ENCODE measurements at places on chromosomes 7 and 10.

GRCh38 chr7:34760271-34760670 is 102.3 kb downstream of the NPSR1 start:
- no peak for DNase-seq

DNA sequence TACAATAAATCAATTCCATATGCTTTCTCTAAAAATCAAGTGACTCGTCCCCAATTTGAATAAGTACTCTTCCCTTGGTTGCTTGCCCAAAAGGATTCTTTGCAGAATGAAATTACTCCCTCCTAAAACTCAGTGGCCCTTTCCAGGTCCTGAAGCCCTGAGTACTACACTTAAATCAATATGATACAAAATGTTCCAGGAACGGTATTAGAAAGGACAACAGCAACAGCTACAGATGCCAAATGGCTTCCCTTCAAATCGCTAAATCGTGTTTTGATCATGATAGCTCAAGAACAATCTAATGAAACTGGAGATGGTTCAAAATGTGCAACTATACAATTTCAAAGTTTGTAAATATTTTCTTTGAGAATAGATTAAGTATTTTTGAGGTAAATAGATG is 59.4 kb downstream of the TPK1 start:
- no peak for DNase-seq

GRCh38 chr10:77068272-77068671 is 569.3 kb downstream of the KCNMA1 start:
- no peak for DNase-seq

- no peak for DNase-seq
Measured at GRCh38 chr10:97598407-97599271, 9.1 kb downstream of the C10orf62 start.

DNA sequence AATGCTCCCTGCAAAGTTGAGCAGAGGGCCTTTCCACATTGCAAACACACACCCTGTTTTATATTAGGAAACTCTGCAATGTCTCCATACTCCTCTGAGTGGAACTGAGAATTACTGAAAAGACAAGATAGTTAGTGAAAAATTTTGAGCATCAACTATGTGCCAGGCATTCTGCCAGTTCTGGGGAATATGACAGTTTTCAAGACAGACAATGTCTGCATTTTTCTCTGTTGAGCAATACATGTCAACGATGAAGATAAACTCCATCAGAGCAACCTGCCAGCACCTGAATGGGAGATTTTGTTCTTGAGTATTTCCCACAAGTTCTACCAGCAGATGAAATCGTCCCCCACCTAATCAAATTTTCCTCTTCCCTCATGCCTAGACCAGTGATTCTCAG is 203.4 kb upstream of the BMPER start:
- no peak for DNase-seq

- no peak for DNase-seq
Measured at GRCh38 chr7:20798081-20798693, 11.5 kb upstream of the SP8 start.
